ENCODE measurements at places on chromosomes 2 and 18.

DNA sequence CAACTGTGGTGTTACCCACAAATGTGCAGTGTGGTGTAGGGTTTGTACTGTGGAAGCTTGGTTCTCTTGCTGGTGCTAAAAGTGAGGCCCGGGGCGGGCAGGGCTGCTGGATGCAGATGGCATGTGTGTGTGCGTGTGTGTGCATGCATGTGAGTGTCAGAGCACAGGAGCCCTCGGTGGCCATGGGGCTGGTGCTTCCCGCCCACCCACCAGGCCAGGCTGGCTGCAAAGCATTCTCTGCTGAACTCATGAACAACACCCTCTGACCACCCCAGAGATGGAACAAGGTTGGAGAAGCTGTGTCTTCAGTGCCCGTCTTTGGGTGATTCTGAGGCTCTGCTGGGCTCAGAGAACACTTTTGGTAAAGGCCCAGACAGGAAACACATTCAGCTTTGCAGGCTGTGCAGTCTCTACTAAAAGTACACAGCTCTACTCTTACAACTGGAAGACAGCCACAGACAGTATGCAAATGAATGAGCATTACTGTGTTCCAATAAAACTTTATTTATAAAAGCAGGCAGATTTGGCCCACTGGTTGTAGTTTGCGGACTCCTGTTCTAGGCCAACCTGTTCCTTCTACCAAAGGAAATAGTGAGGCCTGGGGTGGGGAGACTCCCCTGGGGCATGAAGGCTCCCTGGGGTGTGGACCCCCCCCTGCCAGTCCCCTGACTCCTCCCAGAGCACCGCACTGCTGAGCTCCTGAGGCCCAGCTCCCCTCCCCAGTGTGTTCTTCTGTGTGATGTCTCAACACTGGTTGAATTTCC lies 225.3 kb upstream of the HDAC4 start:
- DNase-seq: no peak

DNA sequence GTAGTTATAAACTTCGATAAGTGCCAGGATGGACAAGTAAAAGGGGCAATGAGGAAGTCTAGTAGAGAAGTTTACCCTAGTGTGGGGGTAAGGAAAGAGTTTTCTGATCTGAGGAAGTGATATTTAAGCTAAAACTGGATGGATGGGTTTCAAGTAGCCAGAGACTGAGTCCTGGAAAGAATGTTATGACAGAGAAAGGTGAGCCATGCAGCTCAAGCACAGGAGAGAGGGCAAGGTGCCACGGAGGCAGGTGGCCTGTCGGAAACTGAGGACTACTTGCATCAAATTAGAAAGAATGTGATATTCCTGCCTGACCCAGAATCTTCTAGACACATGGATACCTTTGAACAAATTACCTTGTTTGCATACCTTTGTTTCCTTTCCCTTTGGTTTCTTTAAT lies 26.5 kb downstream of the NMUR1 start:
- no peak for DNase-seq

DNA sequence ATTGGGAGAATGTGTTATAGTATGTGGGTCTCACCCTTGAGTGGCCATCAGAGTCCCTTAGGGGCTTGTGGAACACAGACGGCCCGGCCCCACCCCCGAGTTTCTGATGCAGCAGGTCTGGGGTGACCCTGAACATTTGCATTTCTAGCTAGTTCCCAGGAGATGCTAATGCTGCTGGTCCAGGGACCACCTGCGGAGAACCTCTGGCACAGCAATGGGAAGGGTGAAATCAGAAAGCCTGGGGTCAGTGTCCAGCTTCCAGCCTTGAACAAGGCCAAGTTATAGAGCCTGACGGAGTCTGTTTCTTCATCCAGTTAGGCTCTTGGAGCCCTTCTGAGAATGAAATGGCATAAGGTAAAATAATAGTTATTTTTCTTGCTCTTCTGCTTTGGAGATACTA lies 126.5 kb downstream of the RGPD3 start:
- DNase-seq: no peak

- DNase-seq: no peak
Observed at GRCh38 chr2:111058264-111058663, 62.5 kb upstream of the BCL2L11 start.

DNA sequence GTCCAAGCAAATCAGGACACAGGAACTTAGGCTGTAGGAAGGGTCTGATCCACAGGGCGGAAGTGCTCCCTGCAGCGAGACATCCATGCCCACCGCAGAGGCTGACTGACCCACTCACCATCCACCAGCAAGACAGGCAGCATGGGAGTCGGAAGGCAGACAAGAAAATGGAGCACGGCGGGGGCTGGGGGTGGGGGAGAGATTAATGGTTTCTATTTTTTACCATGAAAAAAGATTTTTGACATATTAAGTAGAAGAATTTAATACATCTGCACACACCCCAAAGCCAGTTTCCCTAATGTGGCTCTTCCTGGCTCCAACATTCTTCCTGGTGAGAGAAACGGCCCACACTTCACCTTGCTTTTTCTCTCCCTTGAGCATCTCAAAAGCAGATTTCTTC lies 55.1 kb upstream of the ST8SIA3 start:
- DNase-seq: no peak

GRCh38 chr2:234446404-234447076 lies 50.3 kb downstream of the ARL4C start:
- DNase-seq: no peak

DNA sequence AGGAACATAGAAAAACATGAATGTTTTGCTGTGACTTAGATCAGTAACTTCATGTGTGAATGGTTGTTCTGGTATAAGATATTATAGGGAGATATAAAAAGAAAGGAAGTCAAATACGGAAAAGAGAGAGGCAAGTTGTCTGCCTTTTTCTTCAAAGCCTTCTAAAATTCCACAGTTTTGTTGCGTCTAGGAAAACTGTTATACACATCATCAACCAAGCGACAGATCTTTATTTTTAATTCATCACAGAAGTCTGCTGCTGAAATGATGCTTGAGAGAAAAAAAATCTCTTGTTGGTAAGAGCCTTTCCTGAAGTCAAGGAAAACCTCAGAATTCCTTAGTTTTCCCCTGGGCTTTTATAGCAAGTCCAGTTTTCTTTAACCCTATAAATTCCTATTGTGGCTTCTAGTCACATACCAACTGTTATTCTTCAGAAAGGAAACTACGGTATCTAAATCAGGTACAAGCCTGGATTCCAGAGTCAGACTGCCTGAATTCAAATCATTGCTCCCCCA lies 36.3 kb upstream of the TANC1 start:
- DNase-seq: no peak

- no peak for DNase-seq
Observed at GRCh38 chr18:23281626-23282436, 146.5 kb downstream of the CABLES1 start.

DNA sequence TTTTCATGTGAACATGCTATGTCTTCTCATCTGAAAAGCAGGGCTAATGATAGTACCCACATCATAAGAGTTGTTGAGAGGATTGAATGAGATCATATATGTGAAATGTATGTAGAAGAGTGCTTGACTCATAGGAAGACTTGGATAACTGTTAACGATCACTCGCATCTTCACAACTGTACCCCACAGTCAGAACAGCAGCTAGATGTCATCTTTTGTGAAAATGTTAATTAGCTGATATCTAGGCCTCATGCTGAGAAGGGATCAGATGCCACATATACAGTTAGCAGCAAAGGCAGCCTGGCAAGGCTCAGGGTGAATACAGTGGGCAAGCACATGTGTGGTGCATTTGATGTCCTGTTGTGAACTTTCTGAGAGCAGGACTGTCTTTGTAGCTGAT lies 24.2 kb downstream of the MAP3K20 start:
- DNase-seq: no peak

DNA sequence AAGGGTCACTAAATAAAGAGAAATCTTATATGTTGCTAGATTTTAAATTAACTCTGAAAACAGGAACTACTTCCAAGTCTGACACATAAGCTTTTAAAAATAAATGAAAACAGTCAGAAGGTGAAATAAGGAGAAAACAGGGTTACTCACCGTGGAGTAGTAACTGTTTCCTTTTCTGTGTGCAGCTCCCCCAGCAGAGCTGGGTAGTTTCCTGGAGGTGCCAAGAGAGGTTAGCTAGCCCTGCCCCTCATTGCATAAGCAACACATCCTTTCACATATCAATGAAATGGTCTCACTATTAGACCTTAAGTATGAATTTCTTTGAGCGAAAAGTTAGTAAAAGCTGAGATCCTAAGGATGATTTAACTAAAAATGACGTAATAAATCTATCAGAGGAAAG lies 54.0 kb upstream of the GPR75 start:
- DNase-seq: peak; percentile 59

- DNase-seq: peak; percentile 79
Observed at GRCh38 chr2:177530561-177530960, 138.0 kb downstream of the AGPS start.

GRCh38 chr2:207871911-207872310 lies 102.2 kb upstream of the FZD5 start:
- no peak for DNase-seq

GRCh38 chr2:159454185-159454584 lies 162.2 kb downstream of the BAZ2B start:
- DNase-seq: peak; percentile 62

DNA sequence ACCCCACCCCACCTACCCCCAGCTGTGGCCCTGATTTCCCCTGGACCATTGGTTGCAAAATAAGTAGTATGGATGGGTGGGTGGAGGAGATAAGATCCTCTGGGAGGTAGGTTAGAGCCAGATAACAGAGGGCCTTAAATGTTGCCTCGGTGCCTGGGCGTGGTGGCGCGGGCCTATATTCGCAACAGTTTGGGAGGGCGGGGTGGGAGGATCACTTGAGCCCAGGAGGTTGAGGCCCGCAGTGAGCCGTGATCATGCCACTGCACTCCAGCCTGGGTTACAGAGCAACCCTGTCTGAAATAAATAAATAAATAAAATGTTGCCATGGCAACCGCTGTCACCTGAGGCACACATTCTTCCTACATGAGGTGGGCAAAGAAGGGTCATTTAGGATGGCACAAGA lies 103.3 kb upstream of the GATA6 start:
- no peak for DNase-seq

DNA sequence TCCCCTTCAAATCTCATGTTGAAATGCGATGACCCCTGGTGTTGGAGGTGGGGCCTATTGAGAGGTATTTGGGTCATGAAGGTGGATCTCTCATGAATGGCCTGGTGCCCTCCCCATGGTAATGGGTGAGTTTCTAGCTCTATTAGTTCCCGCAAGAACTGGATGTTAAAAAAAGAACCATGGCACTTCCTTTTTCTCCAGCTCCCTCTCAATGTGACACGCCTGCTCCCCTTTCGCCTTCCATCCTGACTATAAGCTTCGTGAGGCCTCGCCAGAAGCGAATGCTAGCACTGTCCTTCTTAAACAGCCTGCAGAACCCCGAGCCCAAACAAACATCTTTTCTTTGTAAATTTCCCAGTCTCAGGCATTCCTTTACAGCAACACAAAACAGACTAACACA lies 303.2 kb upstream of the REV1 start:
- no peak for DNase-seq

Measured in amniotic epithelial cell (primary cell).